Skin of body (tissue), 3 donors: ENCODE measurements at places on chromosomes 5 and 9. TPM values are rescaled to one million over a fixed set of nuclear protein-coding genes. Genes with fewer than 3 reads are reported as not detected.

Gene OR1J2
- not detected for total RNA-seq

Gene SLCO6A1
- not detected for total RNA-seq

DNA sequence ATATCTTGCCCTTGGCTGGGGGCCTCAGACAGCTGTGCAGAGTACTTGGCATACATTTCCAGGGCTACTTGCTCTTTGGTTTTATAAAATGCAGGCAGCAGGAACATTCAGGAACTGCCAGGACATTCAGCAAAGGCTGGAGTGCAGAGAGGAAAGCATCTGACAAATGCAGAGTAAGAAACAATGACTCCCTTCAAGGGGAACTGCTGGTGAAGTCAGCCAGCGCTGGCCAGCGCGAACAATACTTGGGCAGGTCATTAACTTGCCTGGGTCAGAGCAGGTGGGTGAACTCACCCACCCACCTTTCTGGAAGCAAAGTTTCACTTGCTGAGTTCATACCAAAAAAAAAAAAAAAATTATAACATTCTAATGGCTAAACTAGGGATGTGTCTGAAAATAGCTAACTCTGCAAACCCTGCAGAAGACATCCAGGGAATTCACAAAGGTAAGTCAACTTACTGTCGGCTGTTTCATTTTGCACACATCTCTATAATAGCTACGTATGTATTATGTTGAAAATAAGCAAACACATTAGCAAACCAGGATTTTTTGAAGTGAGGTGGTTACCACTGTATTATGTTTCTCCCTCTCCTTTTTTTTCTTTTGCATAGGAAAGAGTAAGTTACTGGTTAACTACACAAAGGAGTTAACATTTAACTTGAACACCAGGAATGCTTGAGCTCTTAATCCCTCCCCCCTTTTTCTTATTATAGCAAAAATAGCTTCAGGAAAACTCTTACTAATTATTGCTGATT lies 152.2 kb downstream of the GLIS3 start:
- no peak for DNase-seq

Gene GALNT12
- 2.8 TPM for total RNA-seq

DNA sequence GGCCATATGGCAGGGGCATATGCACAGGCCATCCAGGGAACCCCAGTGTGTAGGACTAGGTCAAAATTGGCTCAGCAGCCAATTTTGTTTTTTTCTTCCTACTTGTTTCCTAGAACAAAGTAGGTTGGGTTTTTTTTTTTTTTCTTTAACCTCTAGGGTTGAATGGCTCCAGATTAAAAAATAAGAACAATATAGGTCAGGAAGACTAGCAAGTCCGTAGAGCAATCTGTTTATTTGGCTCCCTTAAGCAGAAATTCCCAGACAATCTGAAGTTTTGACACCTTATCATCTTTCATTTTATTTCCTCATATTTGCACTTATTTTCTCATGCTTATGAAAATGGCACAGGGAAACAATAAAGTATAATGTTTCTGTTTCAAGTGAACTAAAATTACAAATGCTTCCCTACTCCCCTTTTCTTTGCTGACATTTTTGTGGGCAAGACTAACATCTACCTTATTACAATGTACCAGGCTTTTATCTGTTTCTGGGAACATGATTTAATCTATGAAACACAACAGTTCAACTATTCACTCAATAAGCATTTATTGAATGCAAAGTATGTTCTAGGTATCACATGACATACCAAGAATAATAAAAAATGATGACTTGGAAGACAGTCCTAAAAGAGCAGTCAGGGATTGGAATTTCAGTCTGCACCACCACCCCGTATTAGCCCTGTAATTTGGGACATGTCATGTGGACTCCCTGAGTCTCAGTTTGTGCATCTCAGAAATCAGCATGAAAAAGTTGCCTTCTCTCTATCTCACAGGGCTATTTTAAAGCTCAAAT lies 30.5 kb downstream of the TLR4 start:
- DNase-seq: no peak

DNA sequence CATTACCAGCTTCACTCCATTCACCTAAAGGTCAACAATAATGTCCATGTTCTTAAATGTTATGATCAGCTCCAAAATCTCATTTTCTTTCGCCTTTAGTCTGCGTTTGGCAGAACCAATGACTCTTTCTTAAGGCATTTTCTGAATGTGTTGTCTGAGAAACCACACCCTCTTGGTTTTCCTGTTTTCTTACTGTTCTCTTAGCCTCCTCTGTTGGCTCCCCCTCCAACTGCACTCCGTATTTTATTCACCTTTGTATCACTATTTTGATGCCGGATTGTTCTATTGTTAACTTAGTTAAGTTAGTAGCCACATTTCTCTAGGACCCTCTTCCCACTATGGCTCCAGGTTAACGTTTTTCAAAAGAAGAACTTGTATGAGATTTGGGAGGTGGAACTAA lies 185.6 kb downstream of the DMAC1 start:
- no peak for DNase-seq

Gene ADAMTS6
- total RNA-seq: 7.0 TPM

DNA sequence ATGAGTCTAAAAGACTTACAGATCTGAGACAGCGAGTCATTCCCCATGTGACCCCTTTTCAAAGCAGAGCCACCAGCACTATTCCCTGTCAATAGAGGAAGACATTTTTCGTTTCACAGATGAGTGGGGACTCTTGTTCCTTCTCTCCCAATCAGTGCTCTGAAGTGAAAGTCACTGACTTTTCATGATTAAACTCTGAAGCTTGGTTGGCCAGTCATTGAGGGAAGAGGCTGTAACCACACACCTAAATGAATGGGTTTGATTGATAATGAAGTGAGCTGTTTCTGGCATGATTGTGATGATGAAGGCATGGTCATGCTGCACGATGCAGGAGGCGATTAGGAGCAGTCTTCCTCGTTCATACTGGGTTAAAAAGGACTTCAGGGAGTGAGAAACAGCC lies 171.9 kb downstream of the ZNF462 start:
- DNase-seq: no peak

Gene ADGRD2
- total RNA-seq: not detected

GRCh38 chr9:20315677-20316076 lies 306.6 kb downstream of the MLLT3 start:
- DNase-seq: no peak

DNA sequence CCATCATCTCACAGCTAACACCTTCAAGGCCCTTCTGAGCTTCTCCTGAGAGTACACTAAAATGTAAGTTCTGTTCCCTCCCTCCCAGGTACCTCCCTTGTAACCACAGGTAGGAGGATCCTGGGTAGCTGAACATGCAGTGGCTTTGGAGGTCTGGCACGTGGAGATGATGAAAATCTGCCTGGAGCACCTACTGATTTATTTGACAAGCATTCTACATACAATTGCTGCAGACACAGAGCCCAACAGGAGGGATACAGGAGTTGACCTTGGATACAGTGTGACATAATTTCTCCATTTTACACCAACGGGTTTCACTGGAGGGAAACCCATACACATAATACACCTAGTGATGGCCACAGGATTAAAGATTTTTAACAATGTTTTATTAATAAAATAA lies 478.7 kb downstream of the SEMA5A start:
- no peak for DNase-seq

DNA sequence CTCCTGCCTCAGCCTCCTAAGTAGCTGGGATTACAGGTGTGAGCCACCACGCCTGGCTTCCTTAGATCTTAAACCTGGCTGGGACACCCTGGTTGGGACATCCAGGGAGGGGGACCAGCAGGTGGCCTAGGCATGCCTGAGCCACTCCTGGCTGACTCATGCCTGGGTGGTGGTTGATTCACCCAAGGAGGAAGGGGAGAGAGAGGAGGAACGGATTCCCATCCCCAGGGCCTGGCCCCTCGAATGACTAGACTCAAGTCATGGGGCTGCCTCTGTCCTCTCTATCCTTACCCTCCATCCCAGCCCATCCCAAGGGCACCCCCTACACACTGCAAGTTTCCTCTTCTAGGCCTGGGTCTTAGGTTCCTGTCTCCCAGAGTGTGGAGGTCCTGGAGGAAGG lies 12.7 kb downstream of the EEIG1 start:
- no peak for DNase-seq

DNA sequence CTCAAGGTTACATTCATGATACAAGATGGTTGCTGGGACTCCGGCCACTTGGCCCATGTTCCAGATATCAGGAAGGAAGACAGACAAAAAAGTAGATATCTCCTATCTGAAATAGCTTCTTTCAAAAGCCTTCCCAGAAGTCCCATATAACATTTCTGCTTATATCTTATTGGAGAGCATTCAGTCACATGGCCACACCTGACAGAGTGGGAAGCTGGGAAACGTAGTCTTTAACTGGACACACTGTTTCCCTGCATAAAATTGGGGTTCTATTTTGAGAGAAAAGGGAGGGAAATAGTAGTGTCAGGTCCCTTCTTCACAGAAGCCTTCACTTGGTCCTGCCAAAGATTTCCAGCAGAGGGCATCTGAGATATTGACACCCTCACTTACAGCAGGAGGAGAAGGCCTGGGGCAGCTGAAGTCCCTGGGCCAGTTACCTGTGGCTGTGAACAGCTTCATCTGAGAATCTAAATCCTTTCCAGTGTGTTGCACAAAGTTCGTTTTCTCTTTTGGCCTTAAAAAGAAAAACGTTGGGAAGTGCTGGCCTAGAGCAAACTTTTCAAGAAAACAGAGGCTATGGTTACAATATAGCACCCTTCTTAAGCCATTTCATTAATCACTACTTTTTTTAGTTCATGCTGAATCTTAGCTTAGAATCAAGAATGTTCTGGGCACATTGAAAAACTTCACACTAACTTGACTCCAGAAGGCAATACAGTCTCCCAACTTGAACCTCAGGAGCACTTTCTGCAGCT lies 33.5 kb downstream of the SPEF2 start:
- no peak for DNase-seq

- DNase-seq: no peak
Observed at GRCh38 chr9:28289746-28290145, 716.5 kb upstream of the C9orf72 start.

DNA sequence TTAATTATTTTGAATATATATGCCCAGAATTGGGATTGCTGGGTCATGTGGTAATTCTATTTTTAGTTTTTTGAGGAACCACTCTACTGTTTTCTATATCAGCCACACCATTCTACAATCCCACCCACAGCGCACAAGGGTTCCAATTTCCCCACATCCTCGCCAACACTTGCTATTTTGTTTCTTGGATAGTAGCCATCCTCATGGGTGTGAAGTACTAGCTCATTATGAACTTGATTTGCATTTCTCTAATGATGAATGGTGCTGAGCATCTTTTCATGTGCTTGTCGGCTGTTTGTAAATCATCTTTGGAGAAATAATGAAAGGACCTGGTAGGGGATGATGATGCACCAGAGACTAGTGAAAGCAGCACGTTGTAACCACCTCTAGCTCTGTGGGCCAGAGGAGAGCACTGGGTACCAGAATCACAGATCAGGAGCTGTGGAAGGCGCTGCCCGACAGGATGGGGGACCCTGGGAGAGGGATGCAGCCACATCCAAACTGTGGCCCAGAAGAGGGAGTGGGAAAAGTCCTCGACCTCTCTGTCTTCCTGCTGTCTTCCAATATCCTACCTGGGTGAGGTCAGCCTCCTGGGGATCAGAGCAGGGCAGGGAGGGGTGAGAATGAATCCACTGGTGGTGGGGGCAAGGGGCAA lies 155.4 kb downstream of the RGS3 start:
- DNase-seq: peak; percentile 34

DNA sequence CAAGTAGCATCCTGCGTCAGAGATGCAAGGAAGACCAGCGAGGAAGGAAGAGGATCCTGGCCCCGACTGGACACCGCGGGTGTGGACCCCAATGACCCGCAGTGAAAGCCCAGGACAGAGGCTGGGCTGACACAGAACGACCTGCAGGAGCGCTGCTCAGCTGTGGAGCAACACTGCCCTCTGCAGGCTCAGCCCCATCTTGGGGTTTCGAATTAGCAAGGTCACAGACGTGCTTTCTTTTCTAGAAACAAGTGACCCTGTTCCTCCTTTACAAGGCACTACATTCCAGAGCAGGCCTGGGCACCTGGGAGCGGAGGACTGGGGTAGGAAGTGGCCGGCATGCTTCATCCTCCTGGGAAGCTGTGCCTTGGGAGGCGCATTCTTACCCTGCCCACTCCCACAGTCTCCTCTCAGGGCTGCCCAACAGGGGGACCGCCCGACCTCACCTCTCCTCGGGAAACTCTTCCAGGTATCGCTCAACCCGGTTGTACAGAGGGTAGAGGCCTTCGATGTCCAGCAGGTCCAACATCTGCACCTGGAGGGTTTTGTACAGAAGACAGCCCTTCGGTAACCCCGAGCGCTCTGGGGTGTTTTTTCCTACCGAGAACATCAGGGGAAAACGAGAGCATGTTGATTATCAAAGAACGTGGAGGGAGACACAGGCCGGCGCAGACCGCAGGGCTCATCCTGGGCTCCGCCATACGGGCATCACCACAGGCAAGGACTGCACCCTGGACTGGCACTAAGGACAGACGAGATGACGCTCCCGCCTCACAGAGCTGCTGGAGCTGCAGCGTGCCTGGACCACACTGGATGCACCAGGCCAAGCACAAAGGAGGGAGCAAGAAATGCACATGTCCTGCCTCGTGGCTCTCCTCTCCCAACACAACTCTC lies 35.0 kb downstream of the IPPK start:
- peak; percentile 61 for DNase-seq

- DNase-seq: no peak
Observed at GRCh38 chr5:89374818-89375521, 492.0 kb upstream of the MEF2C start.

Gene PRDM9
- total RNA-seq: not detected

DNA sequence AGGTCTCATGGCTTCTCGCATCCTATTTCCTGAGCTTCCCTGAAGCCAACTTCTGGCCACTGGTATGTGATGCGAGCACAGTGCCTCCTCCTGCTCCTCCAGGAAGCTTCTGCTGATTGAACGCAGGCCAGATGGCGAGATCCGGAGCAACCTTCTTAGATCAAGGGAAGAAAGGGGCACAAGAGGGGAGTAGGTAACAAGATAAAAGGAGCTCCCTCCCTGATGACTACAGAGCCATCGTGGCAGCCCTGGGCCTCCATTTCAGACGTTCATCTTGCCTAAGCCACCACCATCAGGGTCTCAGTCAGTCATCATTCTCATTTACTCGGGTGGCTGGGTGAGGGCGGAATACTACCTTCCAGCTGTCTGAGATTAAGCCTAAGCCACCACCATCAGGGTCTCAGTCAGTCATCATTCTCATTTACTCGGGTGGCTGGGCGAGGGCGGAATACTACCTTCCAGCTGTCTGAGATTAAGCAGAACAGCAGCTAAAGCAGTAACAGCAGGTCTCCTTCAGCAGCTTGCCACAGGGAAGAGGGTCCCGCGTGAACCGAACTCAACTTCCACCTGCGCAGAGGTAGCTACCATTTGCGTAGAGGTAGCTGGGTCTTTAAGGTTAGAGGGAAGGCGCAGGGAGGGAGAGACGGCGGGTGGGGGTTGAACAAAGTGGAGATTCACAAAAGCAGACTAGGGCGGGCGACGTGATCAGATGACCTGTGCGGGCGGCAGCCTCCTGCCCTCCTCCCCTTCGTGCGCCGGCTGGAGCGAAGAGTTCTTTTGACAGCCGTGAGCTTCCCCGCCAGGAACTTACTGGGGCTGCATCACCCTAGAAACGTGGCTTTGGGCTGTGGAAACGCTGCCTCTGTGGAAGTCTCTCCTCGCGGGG lies 27.9 kb upstream of the MGAT1 start:
- no peak for DNase-seq

GRCh38 chr5:85148701-85149100 lies 764.0 kb upstream of the EDIL3 start:
- DNase-seq: no peak
